NCI-H460 (cell line): ENCODE measurements at places on chromosomes 16 and 17.

- no peak for DNase-seq
Observed at GRCh38 chr16:65876056-65876408, 490.5 kb upstream of the CDH5 start.

GRCh38 chr16:337437-337836 lies 15.1 kb downstream of the AXIN1 start:
- no peak for DNase-seq

DNA sequence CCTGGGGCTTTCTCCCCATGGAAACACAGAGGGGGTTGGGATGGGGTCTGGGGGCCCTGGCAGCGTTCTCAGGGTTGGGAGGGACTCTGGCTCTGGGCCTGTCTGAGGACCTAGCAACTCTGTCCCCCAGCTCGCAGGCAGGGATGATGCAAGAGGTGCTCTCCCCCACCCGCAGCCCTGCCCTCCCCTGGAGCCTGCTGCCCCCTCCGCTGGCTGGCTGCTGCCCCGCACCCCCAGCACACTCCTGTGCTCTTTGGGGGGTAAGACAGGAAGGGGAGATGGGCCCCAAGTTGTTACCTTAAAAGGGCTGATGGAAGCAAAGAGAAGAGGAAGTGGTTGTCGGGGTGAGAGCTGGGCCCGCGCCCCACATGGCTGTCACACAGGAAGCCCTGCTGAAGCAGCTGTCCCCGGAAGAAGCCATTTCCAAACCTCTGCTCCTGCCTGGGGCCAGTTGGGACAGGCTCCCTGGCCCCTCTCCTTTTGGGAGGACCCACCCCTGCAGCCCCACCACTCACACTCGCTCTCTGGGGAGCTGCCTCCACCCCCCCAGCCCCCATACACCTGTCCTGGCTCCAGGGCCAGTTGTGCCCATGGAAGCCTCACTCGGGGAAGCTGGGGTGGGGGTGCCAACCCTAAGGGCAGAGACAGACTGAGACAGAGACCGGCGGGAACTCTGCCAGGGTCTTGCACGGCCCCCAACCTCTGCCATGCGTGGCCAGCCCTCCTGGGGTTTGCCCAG lies 2.5 kb downstream of the CORO1A start:
- no peak for DNase-seq

- DNase-seq: no peak
Observed at GRCh38 chr17:79806446-79806760, 9.5 kb upstream of the CBX8 start.

DNA sequence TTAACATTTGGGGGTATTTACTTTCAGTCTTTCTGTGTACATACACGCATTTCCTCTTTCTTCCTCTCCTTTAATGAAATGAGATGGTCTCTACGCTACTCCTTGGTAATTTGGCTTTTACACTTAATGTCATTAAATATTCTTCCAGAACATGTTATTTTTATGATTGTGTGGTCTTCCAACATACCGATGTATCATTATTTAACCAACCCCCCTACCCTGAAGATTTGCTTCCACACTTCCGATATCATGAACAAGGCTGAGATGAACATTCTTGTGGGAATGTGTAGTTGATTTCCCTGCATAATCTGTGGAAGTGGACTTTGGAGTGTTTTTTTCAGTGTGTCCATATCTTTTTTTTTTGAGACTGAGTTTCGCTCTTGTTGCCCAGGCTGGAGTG lies 2.3 kb upstream of the PGS1 start:
- DNase-seq: no peak

DNA sequence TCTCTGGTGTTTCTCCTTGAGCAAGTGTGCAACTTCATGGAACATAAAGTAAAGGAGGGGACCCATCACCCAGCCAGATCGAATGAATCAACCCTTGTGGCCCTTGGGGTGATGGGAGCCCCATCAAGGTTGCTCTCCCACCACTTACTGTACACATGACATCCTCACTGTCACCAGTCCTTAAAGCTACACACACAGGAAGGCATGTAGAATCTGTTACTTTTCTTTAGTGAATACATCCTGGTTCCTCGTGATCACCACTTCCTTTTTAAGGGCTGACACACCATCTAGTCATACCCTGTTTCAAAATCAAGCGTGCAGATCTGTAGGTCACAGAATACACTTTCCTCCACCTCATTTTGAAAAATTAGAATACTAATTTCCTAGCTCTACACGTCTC lies 22.6 kb upstream of the MPHOSPH6 start:
- DNase-seq: no peak

- no peak for DNase-seq
Observed at GRCh38 chr17:58153671-58154070, 5.5 kb downstream of the OR4D1 start.

- no peak for DNase-seq
Observed at GRCh38 chr17:42706732-42707131, 24.4 kb downstream of the CNTNAP1 start.

GRCh38 chr16:57636184-57636583 lies 7.8 kb downstream of the ADGRG1 start:
- DNase-seq: no peak

DNA sequence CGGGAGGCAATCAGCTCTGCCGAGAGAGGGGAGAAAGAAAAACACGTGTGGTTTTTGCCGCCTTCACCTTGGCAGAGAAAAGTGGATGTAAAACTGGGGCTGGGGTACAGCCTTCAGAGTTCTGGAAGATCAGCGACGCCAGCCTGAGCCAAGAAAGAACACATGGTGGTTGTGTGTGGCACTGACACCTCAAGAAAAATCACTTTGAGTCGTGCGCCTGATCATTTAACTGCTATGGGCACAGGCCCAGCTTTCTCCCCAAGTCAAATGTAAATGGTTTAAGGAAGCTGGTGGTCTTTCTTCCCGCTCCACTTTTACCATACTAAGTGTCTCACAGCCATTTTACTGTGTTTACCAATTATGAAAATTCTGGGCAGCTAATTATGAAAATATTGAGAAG lies 461.8 kb upstream of the SOX9 start:
- no peak for DNase-seq

DNA sequence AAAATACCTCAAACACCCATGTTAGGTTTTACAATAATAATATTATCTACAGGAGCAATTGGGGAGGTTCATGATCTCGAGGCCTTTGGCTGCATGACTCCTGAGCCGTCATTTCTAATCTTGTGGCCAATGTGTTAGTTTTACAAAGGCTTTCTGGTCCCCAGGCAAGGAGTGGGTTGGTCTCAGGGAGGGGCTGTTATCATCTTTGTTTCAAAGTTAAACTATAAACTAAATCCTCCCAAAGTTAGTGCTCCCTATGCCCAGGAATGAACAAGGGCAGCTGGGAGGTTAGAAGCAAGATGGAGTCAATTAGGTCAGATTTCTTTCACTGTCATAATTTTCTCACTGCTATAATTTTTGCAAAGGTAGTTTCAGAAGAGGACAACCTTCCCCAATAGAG lies 9.1 kb upstream of the CCL5 start:
- DNase-seq: no peak

DNA sequence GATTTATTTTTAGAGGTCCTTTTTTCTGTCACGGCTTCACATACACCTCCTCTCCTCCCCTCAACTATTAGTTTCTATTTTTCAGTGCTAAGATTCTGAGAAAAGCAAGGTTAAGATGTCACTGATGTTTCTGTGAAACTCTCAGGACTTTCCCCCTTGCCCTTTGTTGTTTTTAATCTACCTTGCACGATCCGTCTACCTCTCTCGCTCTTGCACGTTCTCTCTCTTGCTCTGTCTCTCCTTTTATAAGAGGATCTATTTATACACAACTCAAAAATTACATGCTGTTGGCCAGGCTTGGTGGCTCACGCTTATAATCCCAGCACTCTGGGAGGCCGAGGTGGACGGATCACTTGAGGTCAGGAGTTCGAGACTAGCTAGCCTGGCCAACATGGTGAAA lies 43.6 kb downstream of the RPA1 start:
- no peak for DNase-seq

GRCh38 chr16:1642148-1642547 lies 30.0 kb downstream of the CRAMP1 start:
- DNase-seq: no peak

GRCh38 chr17:81388091-81388611 lies 7.1 kb upstream of the BAHCC1 start:
- DNase-seq: no peak

DNA sequence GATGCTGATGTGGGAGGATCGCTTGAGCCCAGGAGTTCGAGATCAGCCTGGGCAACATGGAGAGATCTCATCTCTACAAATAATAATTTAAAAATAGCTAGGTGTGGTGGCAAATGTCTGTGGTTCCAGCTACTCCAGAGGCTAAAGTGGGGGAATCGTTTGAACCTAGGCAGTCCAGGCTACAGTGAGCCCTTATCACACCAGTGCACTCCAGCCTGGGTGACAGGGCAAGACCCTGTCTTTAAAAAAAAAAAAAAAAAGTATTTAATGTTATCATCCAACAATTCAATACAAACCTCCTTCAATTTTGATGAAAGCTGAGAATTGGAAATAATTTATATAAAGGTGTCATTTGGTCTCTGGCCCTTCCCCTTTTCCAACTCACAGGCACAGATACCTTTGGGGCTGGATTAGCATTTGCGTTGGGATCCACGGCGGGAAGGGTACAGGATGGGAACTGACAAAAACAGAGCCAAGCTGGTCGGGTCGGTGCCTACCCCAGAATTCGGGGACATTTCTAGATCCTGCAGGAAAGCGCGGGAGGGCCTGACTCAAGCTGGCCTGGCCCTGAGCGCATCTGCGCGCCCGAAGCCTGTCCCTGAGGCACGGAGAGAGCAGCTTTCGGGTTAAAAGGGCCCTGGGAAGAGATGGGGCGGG lies 860 bp upstream of the DCAF7 start:
- DNase-seq: peak; percentile 25

- no peak for DNase-seq
Observed at GRCh38 chr17:57405491-57406072, 149.3 kb downstream of the MSI2 start.

DNA sequence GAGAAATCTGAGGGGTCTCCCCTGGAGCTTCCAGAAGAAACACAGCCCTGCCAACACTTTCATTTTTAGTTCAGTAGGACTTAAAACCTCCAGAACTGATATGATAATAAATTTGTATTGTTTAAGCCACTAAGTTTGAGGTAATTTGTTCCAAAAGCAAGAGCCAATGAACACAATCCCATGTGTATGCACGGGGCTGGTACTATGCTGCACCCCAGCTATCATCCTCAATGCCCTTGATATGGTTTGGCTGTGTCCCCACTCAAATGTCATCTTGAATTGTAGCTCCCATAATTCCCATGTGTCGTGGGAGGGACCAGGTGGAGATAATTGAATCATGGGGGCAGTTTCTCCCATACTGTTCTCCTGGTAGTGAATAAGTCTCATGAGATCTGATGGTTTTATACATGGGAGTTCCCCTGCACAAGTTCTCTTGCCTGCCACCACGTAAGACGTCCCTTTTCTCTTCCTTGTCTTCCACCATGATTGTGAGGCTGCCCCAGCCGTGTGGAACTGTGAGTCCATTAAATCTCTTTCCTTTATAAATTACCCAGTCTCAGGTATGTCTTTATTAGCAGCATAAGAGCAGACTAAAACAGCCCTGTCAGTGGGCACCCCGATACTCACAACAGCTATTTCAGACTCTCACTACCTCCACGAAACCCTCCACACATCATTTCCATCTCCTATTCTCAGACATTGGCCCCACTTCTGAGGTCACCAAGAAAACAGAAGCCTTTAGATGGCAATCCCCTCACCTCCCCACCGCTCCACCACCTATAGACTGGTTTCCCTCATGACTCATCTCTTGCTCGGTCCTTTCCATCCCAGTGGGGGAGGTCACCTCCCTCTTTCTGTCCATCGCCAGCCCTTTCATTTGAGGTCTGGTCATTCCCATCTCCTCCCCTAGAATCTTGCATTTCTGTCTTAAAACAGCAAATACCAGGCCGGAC lies 8.9 kb upstream of the CACNG1 start:
- no peak for DNase-seq

- no peak for DNase-seq
Observed at GRCh38 chr17:4535667-4536258, 19.4 kb downstream of the MYBBP1A start.

DNA sequence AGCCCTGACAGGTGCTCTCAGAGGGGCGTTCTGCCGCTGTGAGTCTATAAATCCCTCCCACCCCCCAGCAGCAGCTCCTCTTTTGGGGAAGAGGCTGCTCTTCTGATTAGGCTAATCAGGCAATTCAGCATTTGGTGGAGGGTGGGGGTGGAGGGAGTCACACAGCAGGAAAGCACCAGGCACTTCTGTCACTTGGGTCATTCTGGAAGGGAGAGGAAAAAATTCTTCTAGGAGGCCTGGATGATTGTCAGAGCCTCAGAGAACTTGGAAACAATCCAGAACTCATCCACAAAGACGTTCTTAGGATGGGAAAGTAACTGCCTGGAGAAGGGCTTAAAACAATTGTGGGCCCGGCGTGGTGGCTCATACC lies 7.3 kb upstream of the SSTR2 start:
- no peak for DNase-seq

DNA sequence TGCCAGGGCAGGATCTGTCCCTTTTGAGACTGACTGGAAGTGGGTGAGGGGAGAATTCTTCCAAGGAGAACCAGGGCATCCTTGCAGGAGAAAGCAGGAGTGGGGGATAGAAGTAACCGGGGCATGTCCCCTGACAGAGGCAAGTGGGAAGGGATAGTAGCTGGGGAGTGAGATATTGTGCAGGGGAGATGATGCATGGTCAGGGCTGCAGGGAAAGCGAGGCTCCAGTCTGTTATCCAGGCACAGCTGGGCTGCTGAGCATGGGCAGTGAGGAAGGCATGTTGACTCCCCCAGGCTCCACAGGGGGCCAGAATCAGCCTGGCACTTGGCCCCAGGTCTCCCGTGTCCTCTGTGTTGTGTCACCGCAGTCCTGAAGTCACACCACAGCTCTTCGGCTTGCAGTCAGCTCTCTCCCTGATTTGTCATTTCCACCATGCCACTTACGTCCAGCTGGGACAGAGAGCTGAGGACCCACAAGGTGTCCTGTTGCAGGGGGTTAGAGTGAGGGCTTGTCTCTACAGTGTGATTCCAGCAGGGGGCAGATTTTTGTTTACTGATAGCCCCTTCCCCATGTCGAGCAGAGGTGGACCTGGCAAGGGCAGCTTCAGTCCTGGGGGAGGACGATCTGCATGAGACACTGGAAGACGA lies 40.9 kb downstream of the B9D1 start:
- no peak for DNase-seq

GRCh38 chr17:13419676-13420075 lies 182.1 kb downstream of the HS3ST3A1 start:
- DNase-seq: no peak

DNA sequence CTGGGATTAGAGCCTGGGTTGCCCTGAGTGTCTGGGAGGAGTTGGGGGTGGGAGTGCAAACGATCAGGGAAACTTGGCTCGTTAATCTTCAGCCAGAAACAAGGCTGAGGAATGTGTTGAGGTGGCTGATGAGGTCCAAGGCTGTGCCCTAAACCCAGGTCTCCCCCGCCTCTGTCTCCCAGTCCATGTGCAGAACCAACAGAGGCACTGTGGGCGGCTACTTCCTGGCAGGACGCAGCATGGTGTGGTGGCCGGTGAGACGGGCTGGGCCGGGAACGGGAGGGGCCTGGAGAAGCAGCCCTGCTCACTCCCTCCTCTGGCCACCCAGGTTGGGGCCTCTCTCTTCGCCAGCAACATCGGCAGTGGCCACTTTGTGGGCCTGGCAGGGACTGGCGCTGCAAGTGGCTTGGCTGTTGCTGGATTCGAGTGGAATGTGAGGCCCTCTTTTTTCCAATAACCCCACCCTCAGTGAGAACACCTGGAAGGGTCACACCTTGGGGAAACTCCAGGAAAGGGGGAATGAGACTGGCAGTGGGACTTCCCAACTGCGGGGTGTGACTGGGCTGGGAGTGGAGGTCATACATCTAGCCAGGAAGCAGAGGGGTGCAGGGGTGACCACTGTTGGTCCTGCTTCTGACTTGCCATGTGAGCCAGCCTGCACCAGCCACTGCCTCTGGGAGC lies 1.7 kb downstream of the SLC5A2 start:
- DNase-seq: no peak

- DNase-seq: no peak
Observed at GRCh38 chr17:7961421-7961820, 29.4 kb downstream of the CNTROB start.
